ENCODE measurements at places on chromosomes 7 and 10.

GRCh38 chr10:48289501-48290238 is 15.2 kb upstream of the FRMPD2 start:
- DNase-seq = peak; percentile 60

DNA sequence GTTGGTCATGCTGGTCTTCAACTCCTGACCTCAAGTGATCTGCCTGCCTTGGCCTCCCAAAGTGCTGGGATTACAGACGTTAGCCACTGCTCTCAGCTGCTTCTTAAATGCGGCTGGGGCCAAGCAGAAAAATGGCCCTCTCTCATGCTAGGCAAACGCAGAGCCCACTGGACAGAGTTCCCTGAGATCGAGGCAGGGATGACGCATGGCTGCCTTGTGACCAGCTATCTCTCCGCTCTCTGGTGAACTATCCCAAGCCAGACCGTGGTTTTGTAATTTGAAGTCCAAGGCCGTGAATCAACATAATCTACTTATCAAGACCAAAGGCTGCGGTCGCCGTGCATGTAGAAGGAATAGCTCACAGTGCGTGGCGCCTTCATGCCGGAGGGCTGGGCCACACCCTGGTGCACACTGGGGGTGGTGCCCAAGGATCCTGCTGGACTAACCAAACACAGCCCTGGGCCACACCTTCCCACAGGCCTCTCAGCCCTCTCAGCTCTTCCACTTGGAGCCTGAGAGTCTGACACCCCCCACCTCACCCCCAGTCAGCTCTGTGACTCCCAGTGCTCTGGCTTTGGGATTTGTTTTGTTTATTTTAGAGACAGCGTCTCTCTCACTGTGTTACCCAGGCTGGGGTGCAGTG is 88.1 kb upstream of the CUX1 start:
- no peak for DNase-seq

GRCh38 chr10:13717936-13718772 is 131.4 kb downstream of the PRPF18 start:
- DNase-seq = peak; percentile 25

GRCh38 chr7:102012941-102013461 is 195.6 kb downstream of the CUX1 start:
- no peak for DNase-seq

- no peak for DNase-seq
Observed at GRCh38 chr10:34821587-34822585, 6.8 kb upstream of the PARD3 start.

- no peak for DNase-seq
Observed at GRCh38 chr7:77258593-77258992, 59.0 kb upstream of the FGL2 start.

GRCh38 chr7:102000123-102000522 is 182.7 kb downstream of the CUX1 start:
- DNase-seq = no peak

DNA sequence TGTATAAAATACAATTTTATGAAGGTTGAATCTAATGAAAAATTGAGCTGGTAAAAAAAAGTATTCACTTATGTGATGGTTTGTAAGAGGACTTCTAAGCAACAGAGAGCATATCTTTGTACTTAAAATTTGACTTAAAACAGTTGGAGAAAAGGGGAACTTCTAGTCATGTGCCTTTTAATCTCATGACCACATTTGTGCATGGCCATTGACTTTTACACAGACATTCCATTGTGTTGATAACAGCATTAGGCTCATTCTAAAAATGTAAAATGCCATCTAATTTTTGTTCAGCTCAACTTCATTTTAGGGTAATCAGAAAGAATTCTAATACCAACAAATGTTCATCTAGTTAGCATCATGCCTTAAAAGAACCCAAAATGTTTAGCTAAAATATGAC is 119.9 kb downstream of the HPSE2 start:
- no peak for DNase-seq

DNA sequence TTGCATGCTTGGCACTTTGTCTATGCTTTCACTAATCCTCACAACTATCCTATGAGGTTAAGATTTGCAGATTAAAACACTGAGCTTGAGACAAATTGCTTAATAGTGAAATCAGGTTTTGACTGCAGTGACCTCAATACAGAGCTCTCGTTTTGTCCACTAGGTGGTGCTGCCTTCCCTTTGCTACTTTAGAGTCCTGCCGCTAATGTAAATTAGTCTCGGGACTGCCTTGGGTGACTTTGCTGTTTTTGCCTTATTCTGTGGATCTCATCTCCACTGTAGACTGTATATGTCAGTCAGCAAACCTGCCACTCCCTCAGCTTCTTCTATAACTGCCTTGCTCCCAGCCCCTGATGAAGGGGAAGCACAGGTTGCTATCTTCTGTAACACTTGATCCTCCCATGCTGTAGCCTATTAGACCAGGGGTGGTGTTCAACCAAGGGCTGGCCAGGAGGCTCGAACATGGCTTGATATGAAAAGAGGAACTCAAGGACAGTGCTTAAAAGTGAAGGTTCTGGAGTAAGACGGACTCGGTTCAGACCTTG is 26.0 kb downstream of the ASB4 start:
- DNase-seq = peak; percentile 52

DNA sequence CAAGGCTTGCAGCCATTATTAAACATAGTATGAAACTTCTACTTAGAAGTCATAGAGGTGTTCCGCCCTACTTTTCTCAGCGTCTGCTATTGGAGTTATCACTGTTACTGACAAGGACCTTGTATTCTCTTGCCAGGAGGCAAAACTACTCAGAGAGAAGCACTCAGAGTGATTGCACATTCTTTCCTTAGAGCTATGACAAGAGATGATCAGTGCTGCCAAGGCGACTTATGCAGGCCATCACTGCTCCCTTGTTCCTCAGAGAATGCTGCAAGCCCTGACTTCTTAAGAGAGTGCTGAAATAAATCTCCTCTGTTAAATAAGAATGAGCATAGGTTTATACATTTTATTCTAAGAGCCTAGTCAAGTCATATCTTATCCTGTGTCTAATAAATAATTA is 534.6 kb upstream of the PHF14 start:
- DNase-seq = no peak

DNA sequence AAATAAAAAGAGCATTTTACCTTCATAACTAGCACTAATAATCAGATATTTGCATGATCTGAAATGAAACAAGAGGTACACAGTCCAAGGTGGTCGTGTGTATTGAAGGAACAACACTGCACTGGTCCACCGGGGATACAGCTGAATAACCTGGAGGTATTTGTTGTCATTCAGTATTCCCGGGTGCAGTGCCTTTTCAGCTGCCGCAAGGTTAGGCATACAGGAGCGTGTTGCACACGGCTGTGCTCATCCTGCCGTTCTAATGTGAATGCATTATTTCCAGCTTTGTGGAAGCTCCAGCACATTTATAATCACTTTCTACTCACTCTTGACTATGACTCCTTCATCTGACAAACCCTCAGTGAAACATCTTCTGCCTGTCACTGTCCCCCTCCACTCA is 377.8 kb downstream of the GFRA1 start:
- no peak for DNase-seq

GRCh38 chr7:22728401-22729029 is 1.5 kb downstream of the IL6 start:
- DNase-seq = no peak

DNA sequence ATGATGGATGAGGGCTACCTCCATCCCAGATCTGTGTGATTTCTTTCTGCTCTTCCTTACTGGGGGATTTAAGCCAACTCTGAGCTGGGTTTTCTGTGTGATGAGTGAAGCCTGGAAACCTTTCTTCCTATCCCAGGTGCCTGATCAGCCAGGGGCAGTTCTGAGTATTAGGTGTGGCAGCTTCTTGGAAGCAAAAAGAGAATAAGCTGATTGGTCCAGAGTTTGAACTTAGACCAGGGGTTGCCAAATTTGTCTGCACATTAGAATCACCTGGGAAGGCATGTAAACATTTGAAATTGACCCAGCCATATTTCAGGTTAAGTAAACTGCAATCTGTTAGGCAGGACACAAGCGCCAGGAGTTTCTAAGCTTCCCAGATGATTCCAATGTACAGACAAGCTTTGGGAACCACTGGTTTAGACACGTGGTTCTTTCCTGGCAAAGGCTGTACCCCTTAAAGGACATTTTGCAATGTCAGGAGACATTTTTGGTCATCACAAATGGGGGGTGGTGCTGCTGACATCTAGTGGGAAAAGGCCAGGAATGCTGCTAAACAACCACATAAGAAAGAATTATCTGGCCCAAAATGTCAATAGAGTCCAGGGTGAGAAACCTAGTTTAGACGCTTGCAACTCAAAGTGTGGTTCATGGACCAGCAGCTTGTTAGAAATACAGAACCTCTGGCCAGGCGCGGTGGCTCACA is 160.5 kb upstream of the GHITM start:
- no peak for DNase-seq

DNA sequence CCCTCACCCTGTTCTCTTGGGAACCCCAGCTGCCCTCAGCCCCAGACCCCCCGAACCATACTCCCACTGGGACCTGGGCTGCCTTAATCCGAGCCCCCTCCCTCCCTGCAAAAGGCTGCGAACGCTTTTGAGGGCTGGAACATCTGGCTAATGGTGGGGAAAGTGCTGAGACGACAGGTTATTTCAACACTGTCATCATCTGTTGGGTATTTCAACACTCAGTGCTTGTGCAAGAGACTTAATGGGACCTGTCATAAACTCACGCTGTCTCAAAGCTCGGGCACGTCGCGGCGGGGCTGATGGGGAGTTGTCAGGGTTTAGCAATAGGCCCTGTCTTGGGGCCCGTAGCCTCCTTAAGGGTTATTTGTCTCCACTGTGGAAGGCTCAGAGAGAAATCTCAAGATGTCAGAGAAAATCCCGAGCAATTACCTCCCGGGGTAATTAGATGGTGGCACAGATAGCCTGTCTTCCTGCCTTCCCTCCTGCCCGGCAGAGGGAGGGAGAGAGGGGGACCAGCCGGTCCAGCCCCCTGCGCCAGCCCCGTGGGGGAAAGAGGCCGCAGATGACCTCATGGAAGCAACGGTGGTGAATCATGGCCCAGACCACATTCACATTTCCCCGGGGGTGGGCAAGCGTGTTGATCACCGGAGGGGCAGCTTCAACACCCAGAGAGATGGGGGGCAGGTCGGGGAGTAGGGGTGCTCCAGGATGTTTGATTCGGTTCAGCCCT is 88.7 kb upstream of the MYL10 start:
- DNase-seq = no peak

DNA sequence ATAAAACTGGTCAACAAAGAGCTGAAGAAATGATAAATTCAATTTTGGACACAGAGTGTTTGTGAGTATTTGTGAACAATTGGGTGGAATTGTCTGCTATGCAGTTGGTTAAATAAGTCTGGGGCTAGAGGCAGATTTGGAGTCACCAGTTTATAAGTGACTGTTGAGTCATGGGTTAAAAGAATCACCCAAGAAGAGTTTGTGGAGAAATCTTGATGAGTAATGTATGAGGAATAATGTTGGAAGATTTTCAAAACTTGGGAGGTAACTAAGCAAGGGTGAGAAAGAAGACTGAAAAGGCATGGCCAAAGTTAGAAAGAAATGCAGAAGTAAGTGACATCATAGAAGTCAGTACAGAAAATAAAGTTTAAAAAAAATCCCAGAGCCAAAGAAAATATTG is 750.7 kb downstream of the MAGI2 start:
- no peak for DNase-seq

DNA sequence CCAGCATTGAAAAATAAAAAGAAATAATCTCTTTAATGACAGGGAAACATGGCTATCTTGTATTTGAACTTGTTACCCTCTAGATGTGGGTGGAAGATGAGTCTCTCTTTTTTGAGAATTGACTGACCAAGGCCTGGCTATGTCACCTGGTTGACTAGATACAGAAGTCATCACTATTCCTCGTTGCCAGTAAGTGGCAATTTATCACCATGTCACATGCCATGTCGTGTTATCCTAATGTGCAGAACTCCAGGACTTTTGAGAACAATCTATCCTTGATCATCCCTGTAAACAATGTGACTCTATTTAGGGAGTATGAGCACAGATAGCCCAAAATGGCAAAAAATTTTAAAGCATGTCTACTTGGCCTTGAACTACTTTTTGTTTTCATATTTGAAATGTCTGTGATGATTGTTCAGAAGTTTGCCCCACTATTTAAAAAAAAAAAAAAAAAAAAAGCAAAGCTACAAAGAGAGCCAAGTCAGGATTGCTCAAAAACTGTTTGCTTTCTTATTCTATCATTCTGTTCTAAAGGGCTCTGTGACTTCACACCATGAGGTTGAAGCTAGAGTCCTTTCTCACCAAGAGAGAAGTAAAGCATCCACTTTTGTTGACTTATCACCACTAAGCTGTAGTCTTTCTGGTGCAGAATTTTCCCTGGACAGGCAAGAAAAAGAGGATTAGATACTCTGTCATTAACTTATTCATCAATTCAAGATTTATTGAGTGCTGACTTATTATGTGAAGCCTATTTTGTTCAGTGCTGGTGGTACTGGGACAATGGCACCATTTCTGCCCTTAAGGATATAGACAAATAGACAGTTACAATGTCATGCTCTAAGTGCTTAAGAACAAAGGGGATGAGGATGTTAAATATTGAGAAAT is 10.4 kb upstream of the WIPF3 start:
- DNase-seq = no peak

- no peak for DNase-seq
Observed at GRCh38 chr7:65239707-65240352, 133.8 kb upstream of the ZNF92 start.

- no peak for DNase-seq
Observed at GRCh38 chr7:56447864-56448693, 331.9 kb upstream of the NUPR2 start.

DNA sequence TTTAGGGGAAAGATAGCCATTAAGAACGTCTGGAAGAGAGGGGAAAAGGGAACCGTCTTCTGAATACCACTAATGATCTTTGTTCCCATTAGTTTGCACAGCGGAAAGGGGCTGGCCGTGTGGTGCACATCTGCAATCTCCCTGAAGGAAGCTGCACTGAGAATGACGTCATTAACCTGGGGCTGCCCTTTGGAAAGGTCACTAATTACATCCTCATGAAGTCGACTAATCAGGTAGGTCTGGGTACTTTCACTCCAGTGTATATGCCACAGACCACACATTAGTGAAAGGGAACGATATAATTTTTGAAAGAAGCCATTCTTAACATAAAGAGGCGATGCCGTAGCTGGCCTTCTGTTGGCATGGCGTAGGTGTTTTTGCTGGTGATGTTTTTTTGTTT is 74.3 kb upstream of the PDCD4 start:
- no peak for DNase-seq

- no peak for DNase-seq
Observed at GRCh38 chr10:43700306-43700705, 51.6 kb upstream of the ZNF32 start.

- DNase-seq = no peak
Observed at GRCh38 chr10:76945166-76945565, 692.4 kb downstream of the KCNMA1 start.

DNA sequence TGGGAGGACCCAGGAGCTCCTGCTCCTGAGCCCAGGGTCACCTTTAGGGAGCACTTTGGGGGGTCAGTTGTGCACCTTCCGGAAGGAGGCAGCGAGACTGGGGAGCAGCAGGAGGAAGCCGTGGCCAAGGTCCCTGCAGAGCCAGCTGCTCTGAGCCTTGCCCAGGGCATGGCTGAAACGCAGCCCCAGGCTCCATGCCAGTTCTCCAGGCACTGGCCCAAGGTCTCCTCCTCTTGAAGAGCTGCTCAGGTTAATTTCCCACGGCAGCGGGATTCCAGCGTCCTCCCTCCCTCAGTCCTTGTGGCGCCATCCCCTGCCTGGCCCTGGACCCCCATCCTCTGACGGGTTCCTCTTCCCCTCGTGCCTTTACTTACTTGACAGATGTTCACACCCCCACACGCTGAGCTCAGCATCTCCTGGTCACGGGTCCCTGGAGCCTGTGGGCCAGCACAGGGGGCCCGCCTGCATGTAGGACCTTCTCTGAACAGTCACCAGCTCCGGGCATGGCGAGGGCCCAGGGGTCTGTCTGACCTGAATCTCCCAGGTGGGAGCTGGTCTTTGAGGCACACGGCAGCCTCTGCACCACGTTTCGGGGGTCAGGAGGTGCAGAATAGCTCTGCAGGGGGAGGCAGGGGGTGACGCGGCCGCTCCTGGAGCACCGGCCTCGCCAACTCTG is 16.7 kb upstream of the CFAP46 start:
- no peak for DNase-seq

Measured in stimulated activated CD4-positive, alpha-beta T cell treated with anti-CD3 and anti-CD28 coated beads, Interleukin-2, amount 100 ng/mL, for 24 hours (primary cell).